ENCODE measurements at places on chromosomes 13 and 19.

- DNase-seq, result no peak
Observed at GRCh38 chr19:7772752-7773291, 9.8 kb downstream of the CLEC4M start.

DNA sequence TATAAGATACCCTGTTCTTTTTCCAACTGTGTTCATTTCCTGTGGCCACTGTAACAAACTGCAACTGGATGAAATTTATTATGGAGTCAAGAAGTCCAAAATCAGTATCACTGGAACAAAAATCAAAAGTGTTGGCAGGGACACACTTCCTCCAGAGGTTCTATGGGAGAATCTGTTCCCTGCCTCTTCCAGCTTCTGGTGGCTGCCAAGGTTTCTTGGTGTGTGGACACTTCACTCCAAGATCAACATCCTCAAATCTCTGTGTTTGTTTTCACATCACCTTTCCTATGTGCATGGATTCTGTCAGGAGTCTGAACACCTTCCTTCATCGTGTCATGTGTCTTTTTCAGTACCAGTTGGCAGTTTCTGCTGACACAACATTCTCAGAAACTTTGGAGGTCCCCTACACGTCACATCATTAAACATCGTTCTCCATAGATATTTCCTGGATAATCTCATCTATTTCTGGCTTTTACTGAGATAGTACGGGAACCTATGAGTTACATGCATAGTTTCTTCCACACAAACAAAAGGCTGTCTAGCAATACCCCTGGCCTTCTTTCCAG is 15.2 kb upstream of the EFNB2 start:
- DNase-seq, result no peak

DNA sequence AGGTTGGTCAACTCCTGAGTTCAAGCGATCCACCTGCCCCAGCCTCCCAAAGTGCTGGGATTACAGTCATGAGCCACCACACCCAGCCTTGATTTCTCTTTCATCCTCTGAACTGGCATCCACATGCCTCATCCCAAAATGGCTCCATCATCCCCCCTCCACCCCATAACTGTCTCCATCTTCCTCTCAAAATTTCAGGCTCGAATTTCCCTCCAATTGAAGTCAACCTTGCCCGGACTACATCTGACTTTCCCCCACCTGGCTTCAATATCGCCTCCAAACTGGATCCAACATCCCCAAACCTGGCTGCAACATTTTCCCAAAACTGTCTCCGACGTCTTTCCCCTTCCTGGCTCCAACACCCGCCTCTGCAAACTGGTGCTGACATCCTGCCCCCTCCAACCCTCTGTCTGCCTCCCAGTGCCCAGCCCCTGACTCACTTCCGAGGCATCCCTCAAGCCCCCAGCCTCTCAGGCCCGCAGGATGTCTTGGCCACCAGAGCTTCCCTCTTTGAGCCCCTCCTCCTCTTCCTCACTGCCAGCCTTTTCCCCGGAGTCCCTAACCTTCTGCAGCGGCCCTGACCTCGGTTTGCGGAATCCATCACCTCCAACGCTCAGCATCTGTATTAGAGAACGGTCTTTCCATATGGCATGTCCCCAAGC is 943 bp downstream of the EXOC3L2 start:
- no peak for DNase-seq

- no peak for DNase-seq
Observed at GRCh38 chr13:62356977-62357376, 941.3 kb upstream of the PCDH20 start.

DNA sequence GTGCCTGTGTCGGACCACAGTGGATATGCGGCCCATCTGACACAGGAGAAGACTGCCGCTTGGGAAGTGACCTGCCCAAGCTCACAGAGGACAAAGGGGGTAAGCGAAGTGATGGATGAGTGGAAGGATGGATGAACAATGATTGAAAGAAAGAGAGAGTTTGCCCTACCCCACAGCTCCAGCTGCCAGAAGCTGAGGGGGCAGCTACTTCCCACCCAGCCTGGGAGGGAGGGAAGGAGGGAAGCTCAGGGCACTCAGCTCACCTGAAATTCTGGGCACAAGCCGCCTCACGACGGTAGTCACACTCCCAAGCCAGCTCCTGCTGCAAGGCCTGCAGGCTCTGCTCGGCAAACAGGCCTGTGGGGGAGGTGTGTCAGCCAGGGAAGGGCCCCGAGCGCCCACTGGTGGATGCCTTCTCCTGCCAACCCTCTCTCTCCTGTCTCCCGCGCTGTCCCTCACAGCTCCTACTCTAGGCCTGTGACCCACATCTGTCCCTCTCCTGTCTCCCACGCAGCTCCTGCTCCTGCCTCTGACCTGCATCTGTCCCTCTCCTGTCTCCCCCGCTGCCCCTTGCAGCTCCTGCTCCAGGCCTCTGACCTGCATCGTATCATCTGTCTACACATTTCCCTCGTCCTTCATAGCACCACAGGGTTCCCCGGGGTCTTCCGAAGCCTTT is 12.0 kb upstream of the NUMBL start:
- no peak for DNase-seq

GRCh38 chr19:6531163-6531955 is 533 bp downstream of the TNFSF9 start:
- no peak for DNase-seq

- DNase-seq, result no peak
Observed at GRCh38 chr13:108154421-108154858, 60.9 kb downstream of the LIG4 start.

- DNase-seq, result no peak
Observed at GRCh38 chr19:1235625-1236538, 1.9 kb downstream of the CBARP start.

- DNase-seq, result no peak
Observed at GRCh38 chr19:1746401-1747284, 6.7 kb upstream of the ONECUT3 start.

DNA sequence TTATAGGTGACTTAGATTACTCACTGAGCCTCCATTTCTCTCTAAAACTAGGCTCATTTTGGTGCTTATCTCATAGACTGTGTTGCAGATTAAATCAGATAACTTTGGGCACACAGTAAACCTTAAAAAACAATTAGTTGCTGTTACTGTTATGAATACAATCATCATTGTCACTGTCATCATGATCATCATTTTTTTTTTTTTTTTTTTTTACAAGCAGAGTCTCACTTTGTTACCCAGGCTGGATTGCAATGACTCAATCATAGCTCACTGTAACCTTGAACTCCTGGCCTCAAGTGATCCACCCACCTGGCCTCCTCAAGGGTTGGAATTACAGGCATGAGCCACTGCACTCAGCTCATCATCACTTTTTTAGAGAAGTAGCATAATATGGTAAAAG is 60.0 kb downstream of the VWA8 start:
- no peak for DNase-seq

DNA sequence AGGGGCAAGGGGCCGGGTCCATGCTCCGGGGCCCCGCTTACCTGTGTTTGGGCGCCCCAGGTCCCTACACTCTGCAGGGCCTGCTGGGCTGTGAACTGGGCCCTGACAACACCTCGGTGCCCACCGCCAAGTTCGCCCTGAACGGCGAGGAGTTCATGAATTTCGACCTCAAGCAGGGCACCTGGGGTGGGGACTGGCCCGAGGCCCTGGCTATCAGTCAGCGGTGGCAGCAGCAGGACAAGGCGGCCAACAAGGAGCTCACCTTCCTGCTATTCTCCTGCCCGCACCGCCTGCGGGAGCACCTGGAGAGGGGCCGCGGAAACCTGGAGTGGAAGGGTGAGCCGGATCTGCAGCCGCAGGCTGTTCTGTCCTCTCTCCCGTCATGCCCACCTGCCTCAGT is 1.7 kb downstream of the FCGRT start:
- DNase-seq, result no peak

DNA sequence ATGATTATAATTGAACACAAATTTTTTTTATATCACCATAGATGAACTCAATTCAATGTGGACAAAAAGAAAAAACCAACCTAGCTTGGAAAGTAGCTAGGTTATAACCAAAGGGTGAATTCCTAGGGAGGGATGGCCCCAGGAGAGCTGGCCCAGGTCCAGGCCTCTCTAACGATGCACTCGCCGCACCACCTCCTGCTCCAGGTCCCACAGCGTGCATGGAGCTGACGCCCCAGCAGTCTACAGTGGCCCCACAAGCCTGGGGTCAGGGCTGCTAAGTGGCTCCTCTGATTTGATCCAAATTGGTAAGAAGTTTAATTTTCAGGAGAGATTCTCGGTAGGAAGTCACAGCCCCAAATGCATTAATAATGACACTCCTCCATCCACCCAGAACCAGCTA is 48.8 kb downstream of the TSHZ3 start:
- no peak for DNase-seq

- DNase-seq, result peak; percentile 11
Observed at GRCh38 chr13:75357576-75358289, 124.2 kb downstream of the TBC1D4 start.

GRCh38 chr13:101325423-101325822 is 90.9 kb downstream of the NALCN start:
- DNase-seq, result no peak

GRCh38 chr19:14770136-14770535 is 8.2 kb downstream of the ADGRE2 start:
- no peak for DNase-seq

DNA sequence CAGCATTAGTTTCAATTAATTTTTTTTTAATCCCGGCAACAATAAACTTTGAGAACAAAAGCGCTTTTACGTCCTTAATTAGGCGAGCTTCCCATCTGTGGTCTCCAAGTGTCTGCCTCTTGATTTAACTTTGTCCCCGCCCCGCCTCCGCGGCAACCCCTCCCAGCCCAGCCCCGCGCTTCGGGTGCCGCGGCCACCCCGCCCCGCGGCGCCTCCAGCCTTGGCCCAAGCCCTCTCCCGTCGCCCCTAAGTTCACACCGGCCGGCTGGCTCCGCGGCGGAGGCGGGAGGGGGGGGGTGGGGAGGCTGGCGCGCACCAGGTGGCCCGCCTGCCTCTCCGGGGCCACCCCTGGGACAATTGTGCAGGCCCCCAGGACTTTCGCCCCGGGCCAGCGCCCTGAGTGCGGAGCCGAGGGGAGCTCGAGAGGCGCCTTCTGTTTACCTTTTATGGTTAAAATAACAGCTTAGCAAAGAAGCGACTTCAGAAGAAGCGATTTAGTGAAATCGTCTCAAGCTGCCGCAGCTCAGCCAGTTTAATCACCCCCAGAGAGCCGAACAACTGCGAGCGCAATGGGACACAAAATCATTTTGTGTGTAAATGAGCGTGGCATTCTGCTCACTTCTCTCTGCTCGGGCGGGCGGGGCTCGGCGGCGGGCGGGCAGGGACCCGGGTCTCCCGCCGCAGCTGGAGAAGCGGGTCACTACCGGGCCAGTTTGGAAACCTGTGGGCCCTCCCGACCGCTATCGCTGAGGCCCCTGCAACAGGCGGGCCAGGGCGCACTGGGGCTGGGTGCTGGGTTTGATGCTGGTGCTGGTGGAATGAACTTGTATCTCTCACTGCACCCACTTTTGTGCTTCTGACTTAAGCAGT is 1.4 kb downstream of the KCTD15 start:
- DNase-seq, result no peak

- no peak for DNase-seq
Observed at GRCh38 chr19:39997638-39998216, 867 bp downstream of the ZNF546 start.

DNA sequence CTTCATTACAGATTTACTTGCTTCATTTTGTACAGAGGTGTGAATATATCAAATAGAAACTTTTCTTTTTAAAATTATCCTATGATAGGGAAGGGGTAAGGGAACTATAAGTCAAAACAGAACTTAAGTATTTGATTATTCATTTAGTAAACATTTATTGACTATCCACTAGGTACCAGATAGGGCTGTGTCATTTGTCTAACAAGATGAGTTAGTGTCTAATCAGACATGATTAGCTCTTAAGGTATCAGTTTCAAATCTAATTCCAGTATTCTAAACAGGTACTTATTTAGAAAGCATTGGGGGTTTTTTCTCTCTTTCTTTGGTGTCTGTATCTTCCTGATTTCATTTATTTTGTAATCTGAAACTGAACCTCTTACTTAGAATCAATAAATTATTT is 32.2 kb downstream of the CDADC1 start:
- DNase-seq, result no peak

DNA sequence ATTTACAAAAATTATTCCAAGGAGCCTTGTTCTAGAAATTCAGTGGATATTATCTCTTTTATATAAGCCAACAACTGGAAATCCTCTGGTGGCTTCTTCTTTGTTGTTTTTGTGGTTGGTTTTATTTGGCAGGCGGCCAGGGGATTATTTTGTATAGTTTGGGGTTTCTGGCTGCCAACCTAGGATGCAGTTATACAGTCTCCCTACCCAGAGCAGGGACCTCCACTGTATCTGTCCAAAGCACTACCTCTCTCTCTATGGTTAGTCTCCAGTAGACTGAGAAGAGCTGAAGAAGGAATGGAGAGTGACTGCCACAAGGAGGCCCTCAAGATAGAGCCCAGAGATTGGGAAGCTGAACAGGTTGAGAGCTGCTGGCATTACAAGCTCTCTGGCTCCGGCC is 80.2 kb downstream of the ZAR1L start:
- no peak for DNase-seq

DNA sequence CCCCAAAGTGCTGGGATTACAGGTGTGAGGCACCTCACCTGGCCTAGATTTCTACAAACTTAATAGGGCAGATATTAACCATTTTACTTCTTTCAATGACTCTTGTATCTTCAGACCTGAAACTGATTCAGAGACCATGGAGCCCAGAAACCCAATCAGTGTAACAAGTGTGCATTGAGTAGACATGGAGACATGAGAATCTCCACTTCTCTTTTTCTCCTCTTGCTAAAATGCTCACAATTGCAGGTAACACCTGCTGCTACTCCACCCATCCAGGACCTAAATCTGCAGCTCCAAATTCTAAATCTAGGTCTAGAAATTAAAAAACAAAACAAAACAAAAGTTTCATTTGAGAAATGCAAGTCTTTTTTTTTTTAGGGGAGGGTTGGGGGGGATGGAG is 42.2 kb upstream of the ZNF681 start:
- DNase-seq, result no peak

DNA sequence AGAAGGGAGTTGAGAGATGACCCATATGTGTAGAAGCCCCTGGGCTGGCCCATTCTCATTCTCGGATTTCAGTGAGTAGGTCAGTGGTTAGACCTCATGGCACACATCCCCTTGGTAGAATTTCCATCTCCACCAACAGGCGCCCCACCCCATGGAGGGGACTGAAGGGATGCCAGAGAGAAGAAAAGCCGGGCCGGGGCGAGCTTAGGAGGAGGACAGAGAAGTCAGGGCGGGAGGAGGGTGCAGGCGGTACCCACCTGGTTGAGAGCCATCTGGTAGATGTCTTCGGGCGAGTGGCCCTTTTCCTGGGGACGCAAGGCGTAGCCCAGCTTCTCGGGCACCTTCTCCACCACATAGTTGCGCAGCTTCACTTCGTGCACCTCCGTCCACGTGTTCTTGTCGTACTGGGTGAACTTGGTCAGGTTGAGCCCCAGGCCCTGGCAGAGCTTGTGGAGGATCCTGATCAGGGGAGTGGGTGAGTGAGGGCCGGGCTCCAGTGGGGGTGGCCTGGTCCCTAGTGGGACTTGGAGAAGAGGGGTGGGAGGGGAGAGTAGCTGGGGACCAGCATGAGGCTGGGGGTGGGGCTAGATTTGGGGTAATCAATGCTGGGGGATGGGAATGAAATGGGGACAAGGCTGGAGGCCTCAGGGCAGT is 2.5 kb downstream of the IL4I1 start:
- DNase-seq, result no peak

GRCh38 chr19:2645826-2646225 is 56.7 kb downstream of the GNG7 start:
- no peak for DNase-seq

GRCh38 chr19:10855879-10856522 is 7.8 kb downstream of the C19orf38 start:
- DNase-seq, result no peak
